ENCODE measurements at places on chromosomes 5 and 9. TPM values are rescaled to one million over a fixed set of nuclear protein-coding genes. Genes with fewer than 3 reads are reported as not detected.

DNA sequence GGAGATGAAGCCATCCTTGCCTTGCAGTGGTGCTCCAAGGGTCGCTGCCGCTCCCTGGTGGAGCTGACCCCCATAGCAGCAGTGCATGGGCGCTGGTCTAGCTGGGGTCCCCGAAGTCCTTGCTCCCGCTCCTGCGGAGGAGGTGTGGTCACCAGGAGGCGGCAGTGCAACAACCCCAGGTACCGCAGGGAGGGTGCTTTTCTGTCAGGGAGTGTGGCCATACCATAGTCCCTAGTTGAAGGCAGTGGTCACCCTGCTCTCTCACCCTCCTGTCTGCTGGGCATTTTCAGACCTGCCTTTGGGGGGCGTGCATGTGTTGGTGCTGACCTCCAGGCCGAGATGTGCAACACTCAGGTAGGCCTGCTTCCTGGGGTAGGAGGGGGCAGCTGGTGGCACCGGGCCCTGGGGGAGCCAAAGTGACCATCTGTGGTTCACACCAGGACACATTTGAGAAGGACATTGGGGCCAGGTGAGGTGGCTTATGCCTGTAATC lies 11.2 kb downstream of the ADAMTS13 start:
- H3K4me1 ChIP-seq = no peaks in the 10 kb centered on the region
- no peaks in the 10 kb centered on the region for H3K27me3 ChIP-seq
- H3K27ac ChIP-seq = no peak overlapping the region
- no peaks in the 10 kb centered on the region for H3K36me3 ChIP-seq
- H3K4me3 ChIP-seq = no peak overlapping the region

GRCh38 chr5:128349044-128349858 lies 188.8 kb downstream of the FBN2 start:
- H3K4me1 ChIP-seq = no peaks in the 10 kb centered on the region
- H3K27ac ChIP-seq = no peak overlapping the region
- no peak for DNase-seq
- no peaks in the 10 kb centered on the region for H3K36me3 ChIP-seq
- no peak overlapping the region for H3K4me3 ChIP-seq
- H3K27me3 ChIP-seq = no peaks in the 10 kb centered on the region

- no peaks in the 10 kb centered on the region for H3K36me3 ChIP-seq
- H3K27me3 ChIP-seq = no peaks in the 10 kb centered on the region
- H3K4me1 ChIP-seq = no peaks in the 10 kb centered on the region
- H3K27ac ChIP-seq = no peak overlapping the region
Measured at GRCh38 chr9:29393064-29393463, 1819.8 kb upstream of the C9orf72 start.

- no peak overlapping the region for H3K4me3 ChIP-seq
- no peak for DNase-seq
- H3K27ac ChIP-seq = no peak overlapping the region
- no peaks in the 10 kb centered on the region for H3K27me3 ChIP-seq
Measured at GRCh38 chr9:87630266-87630665, 95.7 kb upstream of the CTSL start.

PCDHGA6 gene
- total RNA-seq = 0.24 TPM

OR2Y1 gene
- not detected for total RNA-seq

Measured in naive thymus-derived CD4-positive, alpha-beta T cell (primary cell).